ENCODE measurements at places on chromosomes 4 and X. TPM values are rescaled to one million over a fixed set of nuclear protein-coding genes. Genes with fewer than 3 reads are reported as not detected.

GRCh38 chr4:168607215-168607614 is 110.4 kb downstream of the PALLD start:
- H3K27ac ChIP-seq: no peak overlapping the region
- no peak overlapping the region for H3K4me3 ChIP-seq
- no peaks in the 10 kb centered on the region for H3K4me1 ChIP-seq

GRCh38 chrX:4830880-4831557 is 1117.6 kb upstream of the PRKX start:
- no peak overlapping the region for H3K4me3 ChIP-seq
- no peak for DNase-seq
- no peak overlapping the region for H3K27ac ChIP-seq
- no peaks in the 10 kb centered on the region for H3K36me3 ChIP-seq
- H3K27me3 ChIP-seq: no peaks in the 10 kb centered on the region

DNA sequence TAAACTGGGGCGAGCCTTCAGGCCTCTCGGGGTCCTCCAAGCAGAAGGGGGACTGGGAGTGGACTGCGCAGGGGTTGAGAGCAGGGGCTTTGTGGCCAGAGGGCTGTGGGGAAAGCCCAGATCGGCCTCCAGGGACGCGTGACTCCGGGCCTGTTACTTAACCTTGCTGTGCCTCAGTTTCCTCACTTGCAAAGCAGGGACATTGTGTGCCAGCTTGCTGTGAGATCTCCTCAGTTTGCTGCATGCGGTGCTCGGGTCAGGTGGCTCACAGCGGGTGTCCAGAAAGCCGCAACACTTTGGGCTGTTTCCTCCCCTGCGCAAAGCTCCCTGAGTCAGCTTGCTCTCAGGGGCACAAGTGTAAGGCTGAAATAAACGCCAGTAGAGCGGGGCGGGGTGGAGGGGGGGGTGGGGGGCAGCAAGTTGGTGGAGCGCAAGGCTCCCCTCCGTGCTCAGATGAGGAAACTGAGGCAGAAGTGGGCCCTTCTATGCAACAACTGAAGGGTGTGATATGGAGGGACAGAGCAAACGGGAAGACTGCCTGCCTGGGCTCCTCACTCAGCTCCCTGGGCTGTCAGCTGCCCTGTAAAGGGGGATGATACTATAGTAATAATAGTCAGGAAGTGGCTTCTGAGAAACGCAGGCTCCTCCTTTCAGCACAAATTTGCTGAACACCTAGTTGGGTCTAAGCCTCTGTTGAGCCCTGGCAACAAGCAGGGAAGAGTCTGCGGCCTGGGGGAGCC is 101.0 kb downstream of the HMX1 start:
- no peak overlapping the region for H3K4me3 ChIP-seq
- DNase-seq: no peak
- H3K4me1 ChIP-seq: no peaks in the 10 kb centered on the region
- H3K36me3 ChIP-seq: no peaks in the 10 kb centered on the region

GRCh38 chr4:75302648-75303047 is 211.6 kb downstream of the RCHY1 start:
- H3K4me3 ChIP-seq: no peak overlapping the region
- H3K36me3 ChIP-seq: no peaks in the 10 kb centered on the region
- no peaks in the 10 kb centered on the region for H3K4me1 ChIP-seq
- H3K27me3 ChIP-seq: no peaks in the 10 kb centered on the region

GRCh38 chrX:76931518-76931917 is 504.0 kb downstream of the MAGEE1 start:
- H3K4me1 ChIP-seq: no peaks in the 10 kb centered on the region
- H3K27ac ChIP-seq: no peak overlapping the region
- no peaks in the 10 kb centered on the region for H3K36me3 ChIP-seq
- H3K4me3 ChIP-seq: no peak overlapping the region
- H3K27me3 ChIP-seq: peaks cover 2% of the 10 kb centered on the region
- no peak for DNase-seq

GRCh38 chrX:31854716-31855115 is 782.9 kb upstream of the FTHL17 start:
- no peaks in the 10 kb centered on the region for H3K36me3 ChIP-seq
- no peak for DNase-seq
- no peak overlapping the region for H3K4me3 ChIP-seq
- no peaks in the 10 kb centered on the region for H3K4me1 ChIP-seq

The ERVMER34-1 gene
- total RNA-seq: not detected

The SSX2 gene
- total RNA-seq: not detected

DNA sequence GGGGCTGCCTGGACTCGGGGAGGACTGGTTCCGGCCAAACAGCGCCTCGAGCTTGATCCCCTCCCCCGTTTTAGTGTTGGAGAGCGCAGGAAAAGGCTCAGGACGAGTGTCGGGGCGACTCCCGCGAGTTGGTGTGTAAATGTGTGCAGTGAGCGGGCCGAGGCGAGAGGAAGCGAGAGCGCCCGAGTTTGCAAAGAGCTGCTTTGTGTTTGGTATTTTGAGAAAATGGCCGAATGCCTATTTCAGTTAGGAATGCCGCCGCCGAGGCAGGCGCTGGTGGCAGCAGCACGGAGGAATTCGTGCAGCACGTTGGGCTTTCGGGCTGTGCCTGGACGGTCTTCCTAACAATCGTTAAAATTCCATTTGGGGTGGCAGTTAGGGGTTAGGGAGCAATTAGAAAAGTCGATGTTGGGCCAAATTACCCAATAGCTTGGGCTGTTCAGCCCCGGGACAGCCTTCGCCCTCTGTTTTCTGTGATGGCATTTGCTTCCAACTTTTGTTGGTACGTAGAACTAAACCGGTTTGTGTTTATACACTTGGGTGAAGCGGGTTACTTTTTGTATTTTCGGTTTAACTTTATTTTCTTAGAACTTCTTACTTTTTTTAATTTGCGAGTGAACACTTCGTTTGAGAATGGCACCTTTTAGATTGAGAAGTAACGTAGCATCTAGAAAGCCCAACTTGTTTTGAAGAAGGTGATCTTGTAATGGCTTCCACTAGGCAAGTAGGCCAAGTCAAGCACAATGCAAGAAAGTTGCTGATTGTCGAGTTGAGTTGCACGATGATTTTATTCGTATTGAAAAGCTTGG is 1.6 kb downstream of the REST start:
- DNase-seq: no peak
- H3K4me3 ChIP-seq: peak overlapping the region; percentile 98
- H3K27me3 ChIP-seq: no peaks in the 10 kb centered on the region
